ENCODE measurements at places on chromosomes 13 and 19.

GRCh38 chr13:111577208-111577828, 256.9 kb downstream of the TEX29 start:
- DNase-seq, result no peak

DNA sequence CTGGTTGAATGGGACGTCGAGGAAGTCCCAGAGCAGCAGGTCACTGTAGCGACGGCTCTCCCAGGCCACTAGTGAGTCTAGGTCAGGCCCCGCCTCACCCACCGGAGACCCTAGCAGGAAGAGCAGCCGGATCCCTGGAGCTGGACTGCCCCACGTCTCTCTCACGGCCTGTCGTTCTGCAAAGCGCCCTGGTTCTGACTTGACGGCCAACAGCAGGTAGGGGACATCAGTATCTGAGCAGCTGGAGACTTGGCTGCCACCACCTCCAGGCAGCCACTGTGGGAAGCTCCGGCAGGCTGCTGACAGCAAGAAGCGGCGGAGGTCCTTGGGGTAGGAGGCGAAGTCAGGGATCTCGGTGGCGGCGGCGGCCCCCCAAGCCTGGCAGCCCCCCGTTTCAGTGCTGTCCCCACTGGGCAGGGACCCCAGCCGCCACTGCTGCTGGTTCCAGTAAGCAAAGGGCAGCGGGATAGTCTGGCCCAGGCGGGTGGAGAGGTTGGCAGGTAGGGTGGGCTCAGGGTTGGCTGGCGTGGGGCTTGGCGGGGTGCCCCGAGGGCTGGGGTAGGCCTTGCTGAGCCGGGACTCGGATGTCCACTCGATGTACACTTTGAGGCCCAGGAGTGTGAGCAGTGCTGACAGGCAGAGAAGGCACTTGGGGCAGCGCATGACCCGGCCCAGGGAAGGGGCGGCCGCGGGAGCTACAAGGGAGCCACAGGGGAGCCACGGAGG, 895 bp downstream of the B3GNT8 start:
- DNase-seq, result no peak

DNA sequence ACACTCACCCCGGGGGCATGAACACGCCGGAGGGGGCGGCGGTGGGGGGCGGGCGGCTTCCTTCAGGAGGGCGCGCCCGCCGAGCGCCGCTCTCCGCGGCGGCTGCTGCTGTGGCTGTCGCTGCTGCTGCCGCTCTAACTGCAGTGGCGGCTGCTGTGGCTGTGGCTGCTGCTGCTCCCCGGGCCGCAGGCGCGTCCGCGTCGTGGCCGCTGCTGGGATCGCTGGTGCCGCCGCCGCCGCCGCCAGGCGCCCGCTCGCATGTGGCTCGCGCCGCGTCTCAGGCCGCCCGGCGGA, at the start of gene BBC3:
Gene BBC3, minus strand, starts transcription at position 279 of the 294 bp plus-strand sequence. CDS start 2,768 bp downstream, outside the sequence.
- no peak for DNase-seq

DNA sequence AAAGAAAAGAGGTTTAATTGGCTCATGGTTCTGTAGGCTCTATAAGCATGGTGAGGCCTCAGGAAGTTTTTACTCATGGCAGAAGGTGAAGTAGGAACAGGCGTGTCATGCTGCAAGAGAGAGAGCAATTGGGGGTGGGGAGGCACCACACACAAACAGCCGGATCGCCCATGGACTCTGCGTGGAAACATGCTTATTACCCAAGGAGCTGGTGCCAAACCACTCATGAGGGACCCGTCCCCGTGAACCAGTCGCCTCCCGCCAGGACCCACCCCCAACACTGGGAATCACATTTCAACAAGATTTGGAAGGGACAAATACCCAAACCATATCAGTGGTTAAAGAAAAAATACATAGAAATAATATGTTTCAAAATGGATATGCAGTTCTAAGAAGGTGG, 174.6 kb upstream of the RNF113B start:
- DNase-seq, result no peak

DNA sequence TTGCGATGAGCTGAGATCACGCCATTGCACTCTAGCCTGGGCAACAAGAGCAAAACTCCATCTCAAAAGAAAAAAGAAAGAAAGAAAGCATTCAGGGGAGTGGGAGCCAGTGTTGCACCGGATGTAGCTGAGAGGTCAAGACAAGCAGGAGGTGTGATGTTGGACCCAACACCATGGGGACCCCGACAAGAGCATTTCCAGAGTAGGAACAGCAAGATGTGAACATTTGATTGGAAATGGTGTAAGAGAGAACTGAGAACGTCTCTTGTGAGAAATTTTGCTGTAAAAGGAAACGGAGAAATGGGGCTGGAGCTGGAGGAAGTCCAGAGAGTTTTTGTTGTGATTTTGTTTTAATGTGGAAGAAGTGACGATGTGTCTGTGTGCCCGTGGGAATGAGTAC, 15.8 kb upstream of the DPF1 start:
- DNase-seq, result no peak

DNA sequence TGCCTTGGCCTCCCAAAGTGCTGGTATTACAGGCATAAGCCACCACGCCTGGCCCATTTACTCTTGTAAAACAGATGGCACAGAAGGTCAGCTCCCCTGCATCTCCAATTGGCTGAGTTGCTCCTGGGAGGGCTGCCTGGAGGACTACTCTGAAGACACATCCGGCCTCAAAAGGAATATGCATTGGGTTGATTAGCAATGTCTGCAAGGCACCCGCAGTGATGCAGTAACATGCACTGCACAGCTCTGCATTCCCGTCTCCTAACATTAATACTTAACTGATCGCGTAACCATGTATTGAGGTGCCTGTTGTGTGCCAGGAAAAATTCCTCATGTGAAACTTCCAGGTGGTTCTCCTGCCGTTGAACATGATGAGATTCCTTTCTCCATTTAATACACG, 5.0 kb downstream of the ELAVL3 start:
- no peak for DNase-seq

- DNase-seq, result no peak
Measured at GRCh38 chr13:112702341-112702985, 12.6 kb downstream of the ATP11A start.

DNA sequence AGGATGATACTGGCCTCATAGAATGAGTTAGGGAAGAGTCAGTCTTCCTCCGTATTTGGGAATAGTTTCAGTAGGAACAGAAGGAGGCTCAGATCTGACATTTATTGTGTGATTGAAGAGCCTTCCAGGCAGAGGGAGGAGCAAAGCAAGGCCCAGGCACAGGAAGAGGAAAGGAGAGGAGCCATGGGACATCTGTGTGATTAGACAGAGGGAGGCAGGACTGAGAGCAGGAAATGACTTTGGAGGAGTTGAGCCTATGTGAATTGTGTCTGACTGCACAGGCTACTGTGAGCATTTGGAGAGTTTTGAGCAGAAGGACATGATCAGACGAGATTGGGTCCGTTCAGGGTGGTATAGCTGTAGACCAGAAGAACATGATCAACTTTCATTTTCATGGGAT, 8.5 kb downstream of the SIGLEC7 start:
- no peak for DNase-seq

- no peak for DNase-seq
Measured at GRCh38 chr19:30223866-30224688, 148.1 kb upstream of the ZNF536 start.

DNA sequence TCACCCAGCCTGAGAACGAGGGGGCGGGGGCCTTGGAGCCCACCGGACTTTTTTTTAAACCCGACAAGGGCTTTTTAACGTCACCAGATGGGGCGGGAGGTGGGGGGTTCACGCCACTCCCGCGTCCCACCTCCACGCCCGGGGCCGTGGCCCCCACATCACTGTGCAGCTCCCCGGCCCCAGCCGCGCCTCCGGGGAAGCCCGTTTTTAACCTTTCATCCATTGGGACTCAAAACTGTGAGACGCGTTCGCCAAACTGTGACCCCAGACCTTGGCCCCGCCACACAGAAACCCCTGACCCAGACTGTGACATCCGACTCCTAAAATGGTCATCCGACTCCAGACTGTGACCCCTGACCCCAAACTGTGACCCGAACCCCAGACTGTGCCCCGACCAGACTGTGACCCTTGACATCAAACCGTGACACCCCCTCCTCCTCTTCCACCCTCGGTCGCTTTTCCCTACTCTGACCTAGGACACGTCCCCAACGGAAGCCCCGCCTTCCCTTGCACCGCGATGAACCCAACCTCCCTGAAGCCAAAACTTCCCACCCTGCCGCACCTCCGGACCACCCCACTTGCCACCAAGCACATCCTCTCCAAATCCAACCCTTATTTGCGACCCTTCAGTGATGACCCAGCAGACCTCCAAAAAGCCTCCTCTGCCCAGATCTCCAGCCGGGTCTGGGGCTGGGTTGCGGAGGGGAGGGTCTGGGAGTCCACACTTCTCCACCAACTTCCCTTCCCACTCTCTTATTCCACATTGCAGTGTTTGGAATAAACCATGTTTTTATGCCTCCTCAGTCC, 1.5 kb upstream of the GRWD1 start:
- no peak for DNase-seq

Data from activated effector memory CD4-positive, alpha-beta T cell treated with Interleukin-2 at 50 U/mL for 16 hours (primary cell).